Cardiac septum (tissue), 1 donor: ENCODE measurements at places on chromosomes 5 and 9.

- no peak for DNase-seq
Observed at GRCh38 chr5:128572051-128572929, 34.2 kb upstream of the FBN2 start.

GRCh38 chr9:104858846-104859245, 69.1 kb downstream of the ABCA1 start:
- no peak for DNase-seq

GRCh38 chr9:126146254-126147145, 180.1 kb upstream of the MVB12B start:
- peak; percentile 66 for DNase-seq

DNA sequence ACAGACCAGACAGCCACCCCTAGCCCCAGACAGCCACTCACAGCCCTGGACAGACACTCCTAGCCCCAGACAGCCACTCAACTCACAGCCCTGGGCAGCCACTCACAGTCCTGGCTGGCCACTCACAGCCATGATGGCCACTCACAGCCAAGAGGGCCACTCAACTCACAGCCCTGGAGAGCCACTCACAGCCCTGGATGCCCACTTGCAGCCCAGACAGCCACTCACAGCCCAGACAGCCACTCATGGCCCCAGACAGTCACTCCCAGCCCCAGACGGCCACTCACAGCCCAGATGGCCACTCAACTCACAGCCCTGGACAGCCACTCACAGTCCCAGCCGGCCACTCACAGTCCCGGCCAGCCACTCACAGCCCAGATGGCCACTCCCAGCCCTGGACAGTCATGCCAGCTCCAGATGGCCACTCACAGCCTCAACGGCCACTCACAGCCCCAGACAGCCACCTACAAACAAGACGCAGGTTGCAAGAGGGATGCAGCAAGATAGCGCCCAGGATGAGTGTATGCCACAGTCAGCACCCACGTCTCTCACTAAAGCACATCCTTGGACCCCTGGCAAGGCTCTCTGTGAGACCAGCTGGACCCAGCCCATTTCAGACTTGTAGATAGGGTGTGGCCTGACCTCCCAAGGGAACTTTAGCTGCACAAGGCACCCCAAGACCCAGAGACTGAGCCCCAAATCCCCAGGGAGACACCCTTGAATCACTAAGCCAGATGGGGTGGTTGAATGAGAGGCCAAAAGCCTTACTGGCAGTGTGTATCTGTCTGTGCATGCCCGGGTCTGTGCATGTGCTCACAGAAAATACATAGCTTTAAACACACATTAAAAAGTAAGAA, 22.4 kb downstream of the ZDHHC11B start:
- DNase-seq = peak; percentile 76

DNA sequence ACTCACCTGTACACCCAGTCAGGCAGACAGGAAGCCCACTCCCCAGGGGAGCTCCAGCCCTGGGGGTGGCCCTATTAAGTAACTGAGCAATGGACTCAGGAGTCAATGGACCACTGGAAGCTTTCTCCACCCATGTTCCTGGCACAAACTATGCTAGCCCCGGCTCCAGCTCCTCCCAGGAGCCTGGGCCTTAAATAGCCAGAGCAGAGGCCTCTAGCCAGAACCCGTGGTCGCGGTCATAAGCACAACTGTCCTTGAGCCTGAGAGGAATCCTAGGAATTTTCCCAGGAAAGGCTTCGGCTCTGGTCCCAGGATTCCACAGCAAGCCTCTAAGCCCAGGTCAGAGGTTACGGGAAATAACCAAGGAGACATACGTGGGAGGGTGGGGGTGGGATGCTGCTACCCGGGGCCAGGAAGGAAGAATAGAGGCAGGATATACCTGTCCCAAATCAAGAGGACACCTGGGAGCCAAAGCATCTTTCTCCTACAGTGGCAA, 5.5 kb downstream of the SEPTIN8 start:
- DNase-seq = peak; percentile 83

DNA sequence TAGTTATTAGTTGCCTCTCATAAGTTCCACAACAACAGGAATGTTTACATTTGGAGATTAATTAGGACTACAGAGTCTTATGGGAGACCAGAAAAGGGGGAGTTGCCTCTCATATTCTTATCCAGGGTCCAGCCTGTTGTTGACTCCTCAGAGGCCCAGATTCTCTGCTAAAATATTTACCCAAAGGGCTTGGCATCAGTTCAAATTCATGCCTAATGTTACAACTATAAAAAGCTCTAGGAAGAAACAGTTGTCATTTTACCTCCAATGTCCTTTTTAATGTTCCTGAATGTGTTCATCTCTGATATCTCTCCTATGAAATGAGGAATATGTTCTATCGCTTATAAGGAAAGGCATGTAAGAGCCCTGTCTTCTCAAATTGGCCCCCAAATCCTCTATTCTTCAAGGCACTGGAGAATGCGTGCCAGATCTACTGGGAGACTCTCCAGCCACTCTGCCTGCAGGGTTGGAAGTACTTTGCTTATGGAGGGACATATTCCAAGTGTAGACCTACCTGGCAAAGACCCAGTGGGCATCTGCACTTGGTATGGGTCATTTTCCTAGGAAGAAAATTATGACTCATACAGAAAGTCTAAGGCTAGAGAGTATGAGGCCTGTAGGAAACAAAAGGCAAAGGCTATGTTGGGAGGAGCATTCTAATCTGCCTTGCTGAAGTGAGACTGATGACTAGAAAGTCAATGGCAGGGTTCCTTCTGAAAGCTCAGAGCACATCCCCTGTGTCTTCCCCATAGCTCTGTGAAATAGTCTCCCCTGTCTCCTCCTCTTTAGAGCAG, 192.6 kb downstream of the ESM1 start:
- no peak for DNase-seq

GRCh38 chr9:89453452-89453851, 44.5 kb downstream of the SEMA4D start:
- DNase-seq = no peak

DNA sequence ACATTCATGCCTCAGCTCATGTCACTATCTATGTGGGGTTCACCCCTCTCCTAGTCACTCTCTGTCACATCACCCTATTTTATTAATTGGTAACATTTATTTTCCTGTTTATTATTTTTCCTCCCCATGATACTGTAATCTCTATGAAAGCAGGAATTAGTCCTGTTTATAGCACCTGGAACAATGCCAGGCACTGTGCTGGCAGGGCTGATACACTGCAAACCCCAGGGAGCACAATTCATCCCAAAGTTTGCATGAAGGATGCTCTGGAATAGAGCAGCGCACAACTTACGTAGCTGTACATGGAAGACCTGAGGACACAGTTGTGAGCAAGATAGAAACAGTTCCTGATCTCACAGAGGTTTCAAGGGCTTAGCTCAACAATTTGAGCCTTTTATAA, 103.2 kb downstream of the NSG2 start:
- no peak for DNase-seq

- DNase-seq = no peak
Observed at GRCh38 chr9:79257790-79258351, 313.9 kb upstream of the TLE4 start.

GRCh38 chr5:178431782-178432165, 158.4 kb downstream of the COL23A1 start:
- no peak for DNase-seq

- DNase-seq = no peak
Observed at GRCh38 chr5:128483738-128484137, 54.3 kb downstream of the FBN2 start.

- DNase-seq = no peak
Observed at GRCh38 chr5:118906947-118907346, 81.4 kb downstream of the DTWD2 start.

- DNase-seq = no peak
Observed at GRCh38 chr5:181173027-181173419, 25.6 kb downstream of the OR2V2 start.

DNA sequence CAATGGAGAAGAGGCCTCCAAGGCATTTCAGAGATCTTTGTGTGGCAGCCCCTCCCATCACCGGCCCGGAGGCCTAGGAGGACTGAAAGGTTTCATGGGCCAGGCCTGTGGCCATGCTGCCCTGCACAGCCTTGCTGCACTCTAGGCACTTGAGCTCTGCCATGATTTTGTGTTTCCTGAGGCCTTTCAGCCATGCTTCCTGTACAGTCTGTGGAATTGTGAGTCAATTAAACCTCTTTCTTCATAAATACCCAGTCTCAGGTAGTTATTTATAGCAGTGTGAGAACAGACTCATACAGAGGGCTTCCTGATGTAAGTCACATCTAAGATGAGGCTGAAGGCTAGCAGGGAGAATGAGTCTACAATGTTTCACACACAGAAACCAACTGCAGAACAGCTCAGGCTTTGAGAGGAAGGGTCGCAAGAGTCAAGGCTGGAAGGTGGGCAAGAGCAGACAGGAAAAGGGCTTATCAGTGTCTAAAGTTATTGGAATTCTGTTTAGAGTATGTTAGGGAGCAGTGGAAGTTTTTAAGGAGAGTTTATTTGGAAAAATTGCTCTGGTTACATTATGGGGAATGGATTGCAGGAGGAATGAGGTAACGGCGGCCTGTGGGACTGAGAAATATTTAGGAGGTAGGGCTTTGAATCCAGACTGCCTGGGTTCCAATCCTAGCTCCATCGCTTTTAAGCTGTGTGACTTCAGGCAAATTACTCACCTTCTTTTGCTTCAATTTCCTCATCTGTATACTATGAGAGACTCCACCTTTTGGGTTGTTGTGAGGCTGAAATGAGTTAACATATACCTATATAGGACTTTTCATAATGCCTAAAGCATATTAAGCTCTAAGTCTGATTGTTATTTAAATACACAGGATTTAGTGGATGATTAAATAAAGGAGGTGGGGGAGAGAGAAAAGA, 291.2 kb downstream of the CWC27 start:
- no peak for DNase-seq

- no peak for DNase-seq
Observed at GRCh38 chr5:178418471-178419010, 171.7 kb downstream of the COL23A1 start.

GRCh38 chr5:107669096-107670031, 1.4 kb downstream of the EFNA5 start:
- peak; percentile 78 for DNase-seq

DNA sequence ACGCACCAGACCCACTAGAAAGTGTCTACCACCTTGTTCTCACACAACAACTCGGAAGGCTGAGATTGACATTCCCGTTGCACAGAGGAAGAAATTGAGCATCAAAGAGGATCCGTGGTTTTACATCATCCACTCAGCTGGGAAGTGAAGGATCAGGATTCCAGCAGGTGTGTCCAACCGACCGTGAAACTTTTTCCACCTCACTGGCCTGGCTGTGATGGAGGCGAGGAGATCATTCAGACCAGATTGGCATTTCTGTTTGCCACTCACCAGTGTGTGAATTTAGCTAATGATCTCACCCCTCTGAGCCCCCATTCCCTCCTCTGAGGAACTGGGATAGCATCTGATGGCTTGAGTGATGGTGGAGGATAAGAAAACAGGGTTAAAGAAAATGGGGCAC, 46.7 kb upstream of the CPLX2 start:
- no peak for DNase-seq

DNA sequence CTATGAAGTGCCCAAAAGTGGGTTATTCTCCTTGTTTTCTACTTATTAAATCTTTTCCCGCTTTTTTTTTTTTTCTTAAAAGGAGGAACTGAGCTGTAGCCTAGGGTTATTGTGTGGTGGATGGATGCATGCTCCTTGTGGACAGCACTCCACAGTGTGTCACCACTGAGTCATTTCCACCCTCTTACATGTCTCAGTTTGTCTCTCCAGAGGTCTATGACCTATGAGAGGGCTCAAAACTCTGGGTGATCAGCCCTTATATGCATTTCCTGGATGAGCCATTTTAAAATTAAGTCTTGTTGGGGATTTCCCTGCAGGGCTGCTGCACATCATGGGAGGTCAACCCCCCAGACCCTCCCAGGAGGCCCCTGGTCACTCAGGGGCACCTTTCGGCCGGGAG, 102.2 kb upstream of the MOCS2 start:
- DNase-seq = no peak

DNA sequence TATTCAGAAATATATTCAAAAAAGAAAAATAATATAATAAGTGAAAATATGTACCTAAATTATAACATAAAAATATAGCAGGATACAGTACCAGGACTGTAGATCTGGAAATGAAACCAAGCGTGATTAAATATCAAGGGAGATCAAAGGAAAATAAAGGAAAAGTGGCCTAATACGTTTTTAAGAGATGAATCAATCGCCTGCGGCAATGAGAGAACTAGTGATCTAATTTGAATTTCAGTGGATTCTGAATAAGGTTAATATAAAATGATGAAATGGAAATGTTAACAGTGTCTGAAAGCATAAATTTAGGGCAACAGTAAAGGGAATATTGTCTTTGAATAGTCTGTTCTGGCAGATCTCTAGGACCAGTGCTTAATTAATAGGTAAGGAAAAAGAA, 1761.9 kb upstream of the ACO1 start:
- no peak for DNase-seq

DNA sequence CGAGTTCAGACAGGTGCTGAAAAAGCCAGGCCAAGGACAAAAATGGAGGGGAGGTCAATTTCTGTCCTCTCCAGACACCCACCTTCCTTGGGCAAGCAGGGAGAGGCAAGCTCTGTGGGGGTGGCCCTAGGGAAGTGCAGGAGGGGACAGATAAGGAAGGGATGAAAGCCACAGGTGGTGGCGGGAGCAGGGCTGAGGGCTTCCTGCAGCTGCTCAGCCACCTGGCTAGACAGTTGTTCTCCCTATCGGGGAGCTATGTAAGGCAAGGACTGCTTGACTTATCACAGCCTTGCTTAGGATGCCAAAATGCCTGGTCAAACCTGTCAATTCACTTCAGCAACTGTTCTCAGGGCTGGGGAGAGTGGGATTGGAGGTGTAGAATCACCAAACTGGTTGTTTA, 266.1 kb downstream of the ZSWIM6 start:
- no peak for DNase-seq

- DNase-seq = no peak
Observed at GRCh38 chr5:150498501-150498900, 9.4 kb upstream of the NDST1 start.

DNA sequence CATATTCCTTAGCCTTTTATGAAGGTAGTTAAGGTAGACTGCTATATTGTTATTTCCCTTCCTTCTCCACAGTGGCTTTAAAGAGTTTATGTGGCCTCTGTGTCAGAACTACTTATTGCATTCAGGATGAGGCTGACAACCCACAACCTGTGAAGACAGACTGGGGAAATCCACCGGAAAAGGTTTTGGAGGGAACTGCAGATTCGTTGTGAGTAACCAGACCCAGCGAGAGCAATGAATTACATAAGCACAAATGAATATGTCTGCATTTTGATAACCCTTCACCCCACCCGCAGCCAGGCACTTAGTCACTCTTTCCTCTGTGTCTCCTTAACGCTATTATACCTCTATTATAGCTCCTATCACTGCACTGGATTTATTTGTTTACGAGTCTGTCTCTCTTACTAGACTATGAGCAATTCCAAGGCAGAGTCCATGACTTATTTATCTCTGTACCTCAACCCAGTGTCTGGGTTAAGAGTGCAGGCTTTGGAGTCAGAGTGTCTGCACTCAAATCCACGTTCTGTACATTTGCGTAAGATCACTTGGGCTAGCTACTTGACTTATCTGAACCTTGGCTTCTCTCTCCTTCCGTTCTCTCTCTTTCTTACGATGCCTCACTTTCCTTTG, 19.2 kb downstream of the KCTD16 start:
- no peak for DNase-seq

GRCh38 chr9:95226921-95227320, 90.6 kb downstream of the FANCC start:
- DNase-seq = no peak
